ENCODE measurements at places on chromosomes 16 and 17. TPM values are rescaled to one million over a fixed set of nuclear protein-coding genes. Genes with fewer than 3 reads are reported as not detected.

Gene CCL8
- total RNA-seq, result not detected

DNA sequence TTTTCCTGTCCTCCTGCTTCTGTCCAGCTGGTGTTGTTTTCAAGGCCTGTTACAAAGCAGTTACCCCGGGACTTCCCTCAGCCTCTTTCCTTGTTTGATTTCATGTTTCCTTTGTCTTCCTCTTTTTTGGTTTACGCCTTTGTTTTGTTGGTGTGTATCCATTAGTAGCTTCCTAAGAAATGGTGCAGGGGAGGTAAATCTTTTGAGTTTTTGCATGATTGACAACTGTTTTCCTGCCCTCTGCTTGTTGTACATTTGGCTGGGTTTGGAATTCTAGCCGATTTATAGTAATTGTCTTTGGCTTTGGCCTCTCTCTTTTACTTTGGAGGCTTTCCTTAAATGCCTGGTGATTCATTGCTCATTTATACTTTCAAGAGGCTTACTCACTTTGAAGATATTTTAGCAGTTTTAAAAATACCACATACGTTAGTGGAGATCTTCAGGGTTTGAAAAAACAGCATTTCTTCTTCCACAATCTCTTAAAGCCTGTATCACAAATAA lies 32.8 kb downstream of the DNAH2 start:
- DNase-seq, result no peak

DNA sequence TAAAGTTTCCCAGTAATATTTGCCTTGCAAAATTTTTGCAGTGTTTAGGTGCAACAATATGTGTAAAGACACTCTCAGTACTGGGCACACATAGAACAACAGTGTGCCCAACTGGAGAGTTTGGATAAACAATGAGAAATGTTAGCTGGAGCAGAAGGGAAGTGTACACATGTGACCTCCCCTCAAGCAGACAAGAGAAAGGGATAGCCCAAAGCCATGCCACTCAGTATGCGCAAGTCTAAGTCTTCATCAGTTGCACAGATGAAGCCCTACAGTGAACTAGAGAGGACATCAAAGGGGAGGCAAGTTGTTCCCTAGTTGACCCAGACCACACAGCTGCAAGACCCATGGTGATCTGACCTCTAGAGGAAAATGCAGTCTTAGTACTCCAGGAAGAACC lies 97.9 kb upstream of the CDH11 start:
- no peak for DNase-seq

GRCh38 chr16:17567455-17567854 lies 96.7 kb upstream of the XYLT1 start:
- no peak for DNase-seq

DNA sequence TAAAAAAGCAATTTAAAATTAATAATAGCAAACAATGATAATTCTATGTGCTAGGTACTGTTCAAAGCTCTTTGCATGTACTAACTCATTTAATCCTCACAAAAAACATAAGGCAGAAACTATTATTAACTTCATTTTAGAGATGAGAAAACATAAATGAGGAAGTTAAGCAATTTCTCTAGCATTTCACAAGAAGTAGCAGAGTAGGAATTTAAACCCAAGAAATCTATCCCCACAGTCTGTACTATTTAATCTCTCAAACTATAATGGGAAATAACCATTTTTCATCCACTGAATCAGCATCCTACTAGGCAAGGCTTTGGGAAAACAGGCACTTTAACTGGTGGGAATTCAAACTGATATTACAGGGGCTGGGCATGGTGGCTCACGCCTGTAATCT lies 42.2 kb upstream of the INTS2 start:
- DNase-seq, result no peak

DNA sequence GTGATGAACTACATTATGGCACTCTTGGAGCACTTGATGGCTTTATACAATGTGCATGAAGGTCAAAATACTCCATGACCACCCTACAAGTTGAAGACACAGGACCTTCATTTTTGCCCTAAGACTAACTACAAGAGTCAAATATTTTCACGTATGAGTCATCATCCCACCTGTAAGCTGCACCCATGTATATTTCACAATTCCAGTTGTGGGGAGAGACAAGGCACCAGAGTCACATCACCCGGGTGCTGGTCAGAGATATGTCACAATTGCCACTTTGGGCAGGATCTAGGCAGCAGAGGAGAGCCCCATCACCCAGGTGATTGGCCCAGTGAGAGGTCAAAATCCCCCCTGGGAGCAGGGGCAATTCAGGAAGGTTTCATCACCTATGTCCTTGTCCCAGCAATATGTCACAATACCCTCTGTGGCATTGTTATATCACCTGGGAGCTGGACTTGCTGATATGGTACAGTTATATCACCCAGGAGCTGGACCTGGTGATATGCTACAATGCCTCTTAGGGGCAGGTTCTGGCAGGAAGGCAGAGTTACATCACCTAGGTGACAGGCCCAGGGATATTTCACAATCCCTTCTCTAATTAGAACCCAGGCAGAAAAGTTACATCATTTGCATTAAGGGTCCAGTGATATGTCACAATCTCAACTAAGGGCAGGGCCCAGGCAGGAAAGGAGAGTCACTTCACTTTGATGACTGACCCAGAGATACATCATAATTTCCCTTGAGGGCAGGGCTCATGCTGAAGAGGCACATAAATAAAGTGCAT lies 1839.2 kb downstream of the TP53TG3F start:
- no peak for DNase-seq

Gene CCL1
- not detected for total RNA-seq

DNA sequence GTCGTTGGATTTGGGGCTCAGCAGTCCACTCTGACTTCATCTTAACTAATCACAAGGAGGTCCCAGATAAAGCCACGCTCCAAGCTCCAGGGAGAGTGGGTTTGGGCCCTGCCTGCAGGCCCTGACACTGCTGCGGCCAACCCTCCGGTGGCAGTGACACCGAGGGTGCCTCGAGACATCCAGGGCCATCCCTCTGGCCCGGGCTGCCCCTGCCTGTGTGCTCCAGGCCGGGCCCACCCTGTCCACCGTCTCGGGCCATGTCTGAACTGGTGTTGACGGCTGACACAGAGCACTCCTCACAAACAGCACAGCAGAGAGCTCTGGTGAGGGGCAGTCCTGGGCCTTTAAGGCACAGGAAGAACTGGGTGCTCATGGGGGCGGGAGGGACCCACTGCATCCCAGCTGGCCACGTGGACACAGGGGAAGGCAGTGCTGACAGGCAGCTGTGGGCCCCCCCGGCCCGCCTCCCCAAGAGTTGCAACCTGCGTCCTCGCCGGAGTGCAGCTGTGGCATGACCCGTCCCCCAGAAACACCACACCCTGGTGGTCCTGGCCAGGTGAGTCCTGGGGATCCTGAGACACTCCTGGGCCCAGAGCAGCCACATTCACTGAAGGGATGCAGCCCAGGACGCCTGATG lies 80.0 kb downstream of the LMF1 start:
- no peak for DNase-seq

DNA sequence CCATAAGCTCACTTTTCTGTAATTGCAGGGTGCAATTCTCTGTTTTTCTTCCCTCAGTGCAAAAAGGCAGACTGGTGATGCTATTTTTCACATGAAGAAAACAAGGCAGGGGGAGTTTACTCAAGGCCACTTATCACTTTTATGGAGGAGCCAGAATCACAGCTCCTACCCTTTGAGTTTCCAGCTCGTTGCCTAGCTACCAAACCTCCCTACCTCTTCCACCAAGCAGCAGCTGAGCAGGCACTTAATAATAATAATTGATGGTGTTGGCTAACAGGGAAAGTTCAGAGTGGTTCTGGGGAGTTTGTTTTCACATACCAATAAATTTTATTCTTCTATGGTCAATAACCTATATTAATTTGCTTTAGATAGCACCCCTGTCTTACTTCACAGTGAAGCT lies 31.9 kb upstream of the MPHOSPH6 start:
- DNase-seq, result no peak

GRCh38 chr17:51813140-51813783 lies 345.3 kb downstream of the CA10 start:
- no peak for DNase-seq

- DNase-seq, result no peak
These were observed 62.8 kb upstream of the GCSH start for GRCh38 chr16:81158964-81159363.

DNA sequence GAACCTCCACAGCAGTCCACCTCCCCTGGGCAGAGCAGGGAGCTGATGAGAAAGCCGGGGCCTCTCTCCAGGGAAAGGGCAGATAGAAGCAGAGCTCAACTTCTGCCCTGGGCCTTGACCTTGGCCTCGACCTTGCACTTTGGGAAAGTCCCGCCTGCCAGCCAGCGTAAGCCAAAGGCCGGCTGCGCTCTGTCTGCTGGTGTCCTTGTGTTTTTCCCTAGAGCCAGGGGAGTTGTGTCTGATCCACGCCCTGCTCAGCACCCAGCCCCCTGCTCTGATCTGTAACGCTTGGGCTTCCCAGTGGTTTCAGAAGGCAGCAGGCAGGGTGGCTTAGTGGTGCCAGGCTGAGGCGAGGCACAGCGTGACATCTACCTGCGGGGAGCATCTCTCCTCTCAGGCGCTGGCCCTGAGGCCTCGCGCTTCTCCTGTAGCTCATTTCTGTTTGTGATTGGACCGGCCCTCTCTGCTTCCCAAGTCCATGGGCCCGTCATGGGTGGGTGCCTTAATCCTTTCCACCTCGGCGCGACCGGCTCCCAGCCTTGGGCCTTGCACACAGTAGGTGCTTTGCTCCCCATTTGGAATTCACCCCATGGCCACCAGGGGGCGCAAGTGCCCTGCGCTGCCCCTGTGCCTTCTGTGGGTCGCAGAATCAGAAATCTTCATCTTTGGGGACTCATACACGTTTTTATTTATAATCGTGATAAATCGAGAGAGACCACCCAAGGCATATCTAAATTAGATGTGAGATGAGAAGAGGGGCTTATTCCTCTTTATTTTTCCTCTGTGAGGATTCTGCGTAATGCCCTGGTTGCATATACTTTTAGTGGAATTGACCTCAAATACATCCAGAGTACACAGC lies 24.2 kb downstream of the SGSH start:
- DNase-seq, result no peak

DNA sequence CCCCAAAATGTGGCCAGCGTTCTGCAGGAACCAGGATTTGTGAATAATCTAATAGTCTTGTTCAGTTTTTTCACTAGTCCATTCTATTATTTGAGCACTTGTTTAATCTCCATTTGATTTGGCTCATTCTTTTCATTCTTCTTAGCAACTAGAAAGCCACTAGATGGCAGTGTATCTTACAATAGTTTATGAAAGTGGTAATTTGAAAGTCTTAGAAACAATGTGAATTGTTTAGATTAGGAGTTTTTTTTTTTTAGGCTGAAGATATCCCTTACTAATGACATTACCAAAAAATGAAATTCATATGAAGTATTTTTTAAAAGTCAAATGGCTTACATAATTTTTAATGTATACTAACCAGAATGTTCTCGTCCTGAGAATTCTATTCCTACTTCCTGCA lies 6.7 kb downstream of the ERI2 start:
- peak; percentile 46 for DNase-seq

Data from lung microvascular endothelial cell (primary cell).